ENCODE measurements at places on chromosomes 1 and 21. TPM values are rescaled to one million over a fixed set of nuclear protein-coding genes. Genes with fewer than 3 reads are reported as not detected.

- H3K27ac ChIP-seq, result peak overlapping the region; percentile 79
- no peak for DNase-seq
- no peaks in the 10 kb centered on the region for H3K27me3 ChIP-seq
- no peak overlapping the region for H3K4me3 ChIP-seq
These were observed 17.7 kb downstream of the PTPRC start for GRCh38 chr1:198656500-198656932.

DNA sequence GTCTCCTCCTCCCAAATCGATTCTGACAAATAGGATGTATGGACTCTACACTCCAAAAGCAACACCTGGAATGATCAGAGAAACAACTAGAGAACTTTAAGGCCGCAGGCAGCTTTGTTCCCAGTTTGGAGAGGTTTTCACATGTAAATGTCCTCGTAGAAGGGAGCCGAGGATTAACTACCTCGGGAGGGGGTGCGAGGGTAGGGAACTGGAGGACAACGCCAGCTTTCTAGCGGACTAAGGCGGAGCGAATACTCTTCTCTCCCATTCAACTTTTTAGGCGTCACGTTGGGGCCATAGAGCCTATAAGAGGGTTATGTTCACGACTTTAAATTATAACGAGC lies 1.2 kb downstream of the SCAF4 start:
- peak overlapping the region; percentile 81 for H3K27ac ChIP-seq
- DNase-seq, result no peak
- H3K4me3 ChIP-seq, result peak overlapping the region; percentile 86

Gene AMY1C
- not detected for total RNA-seq

DNA sequence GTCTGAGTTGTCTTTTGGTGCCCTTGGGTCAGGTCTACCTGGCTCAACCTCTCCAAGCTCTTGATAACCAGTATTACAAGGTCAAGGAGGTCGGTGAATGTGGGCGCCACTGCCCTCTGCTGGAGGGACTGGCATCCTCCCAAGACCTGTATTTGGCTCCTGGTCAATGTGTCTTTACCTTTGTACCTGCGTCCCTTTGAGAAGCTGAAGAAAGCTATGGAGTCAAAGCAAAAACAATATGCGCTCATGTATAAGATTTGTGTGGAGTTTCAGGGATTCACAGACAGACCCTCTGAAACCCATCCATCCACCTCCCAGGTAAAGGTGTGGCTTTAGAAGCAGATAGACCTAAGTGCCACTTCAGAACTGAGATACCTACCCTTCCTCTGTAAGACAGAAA lies 61.8 kb upstream of the NBL1 start:
- H3K4me3 ChIP-seq, result no peak overlapping the region
- H3K27me3 ChIP-seq, result peaks cover 9% of the 10 kb centered on the region
- H3K36me3 ChIP-seq, result no peaks in the 10 kb centered on the region
- no peak for DNase-seq
- H3K27ac ChIP-seq, result no peak overlapping the region
- H3K4me1 ChIP-seq, result no peaks in the 10 kb centered on the region

GRCh38 chr21:30839304-30839703 lies 9.7 kb upstream of the KRTAP7-1 start:
- H3K27ac ChIP-seq, result no peak overlapping the region
- H3K27me3 ChIP-seq, result no peaks in the 10 kb centered on the region
- H3K4me1 ChIP-seq, result no peaks in the 10 kb centered on the region
- H3K36me3 ChIP-seq, result no peaks in the 10 kb centered on the region
- DNase-seq, result no peak

Gene IQCC
- 3.0 TPM for total RNA-seq

DNA sequence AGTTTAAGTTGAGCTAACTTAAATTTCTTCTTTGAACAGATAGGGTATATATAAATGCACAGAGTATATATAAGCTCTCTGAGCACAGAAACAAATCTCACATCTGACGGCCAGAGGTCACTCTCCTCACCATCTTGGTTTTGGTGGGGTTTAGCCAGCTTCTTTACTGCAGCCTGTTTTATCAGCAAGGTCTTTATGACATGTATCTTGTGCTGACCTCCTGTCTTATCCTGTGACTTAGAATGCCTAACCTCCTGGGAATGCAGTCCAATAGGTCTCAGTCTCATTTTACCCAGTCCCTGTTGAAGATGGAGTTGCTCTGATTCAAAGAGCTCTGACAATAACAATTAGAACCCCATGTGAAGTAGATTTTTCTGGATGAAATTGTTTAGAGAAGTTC lies 1.6 kb upstream of the MOV10 start:
- peaks cover 40% of the 10 kb centered on the region for H3K4me1 ChIP-seq
- H3K27me3 ChIP-seq, result no peaks in the 10 kb centered on the region
- no peak overlapping the region for H3K4me3 ChIP-seq

Gene NLRP3
- total RNA-seq, result 0.16 TPM

DNA sequence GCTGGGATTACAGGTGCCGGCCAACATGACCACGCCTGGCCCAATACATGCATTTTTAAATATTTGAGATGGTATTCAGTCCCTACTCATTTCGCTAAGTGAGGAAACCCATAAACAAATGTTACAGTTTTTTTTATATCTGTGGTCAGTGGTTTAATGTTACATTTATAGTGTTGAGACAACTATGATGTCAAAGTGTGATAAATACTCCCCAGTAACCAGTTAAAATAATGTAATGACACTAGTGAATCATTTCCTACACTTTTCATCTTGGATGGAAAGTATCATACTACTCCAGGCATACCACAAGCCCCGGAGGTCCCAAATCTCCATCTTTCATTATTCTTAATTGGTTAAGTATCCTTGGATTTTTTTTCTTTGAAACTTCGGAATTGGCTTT lies 87.5 kb upstream of the KIF26B start:
- H3K27ac ChIP-seq, result no peak overlapping the region
- no peaks in the 10 kb centered on the region for H3K27me3 ChIP-seq
- H3K4me3 ChIP-seq, result no peak overlapping the region
- H3K36me3 ChIP-seq, result peaks cover 2% of the 10 kb centered on the region

Gene RGS13
- not detected for total RNA-seq

DNA sequence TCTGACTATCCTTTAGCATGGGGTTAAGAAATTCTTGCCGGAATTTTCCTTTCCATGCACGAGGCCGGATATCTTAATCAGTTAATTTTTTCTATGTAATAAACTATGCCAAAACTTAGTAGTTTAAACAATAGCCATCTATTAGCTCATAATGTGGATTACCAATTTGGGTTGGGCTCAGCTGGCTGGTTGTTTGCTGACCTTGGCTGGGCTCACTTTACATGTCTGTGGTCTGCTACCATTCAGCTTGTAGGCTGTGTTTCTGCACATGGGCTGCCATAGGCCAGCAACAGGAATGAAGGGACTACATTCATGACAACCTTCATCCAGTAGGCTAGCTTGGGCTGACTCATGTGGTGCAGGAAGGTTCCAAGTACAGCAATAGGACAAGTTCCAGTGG lies 56.0 kb upstream of the NTPCR start:
- H3K27ac ChIP-seq, result no peak overlapping the region
- H3K36me3 ChIP-seq, result no peaks in the 10 kb centered on the region
- peaks cover 3% of the 10 kb centered on the region for H3K27me3 ChIP-seq

Gene TMPRSS3
- total RNA-seq, result not detected

DNA sequence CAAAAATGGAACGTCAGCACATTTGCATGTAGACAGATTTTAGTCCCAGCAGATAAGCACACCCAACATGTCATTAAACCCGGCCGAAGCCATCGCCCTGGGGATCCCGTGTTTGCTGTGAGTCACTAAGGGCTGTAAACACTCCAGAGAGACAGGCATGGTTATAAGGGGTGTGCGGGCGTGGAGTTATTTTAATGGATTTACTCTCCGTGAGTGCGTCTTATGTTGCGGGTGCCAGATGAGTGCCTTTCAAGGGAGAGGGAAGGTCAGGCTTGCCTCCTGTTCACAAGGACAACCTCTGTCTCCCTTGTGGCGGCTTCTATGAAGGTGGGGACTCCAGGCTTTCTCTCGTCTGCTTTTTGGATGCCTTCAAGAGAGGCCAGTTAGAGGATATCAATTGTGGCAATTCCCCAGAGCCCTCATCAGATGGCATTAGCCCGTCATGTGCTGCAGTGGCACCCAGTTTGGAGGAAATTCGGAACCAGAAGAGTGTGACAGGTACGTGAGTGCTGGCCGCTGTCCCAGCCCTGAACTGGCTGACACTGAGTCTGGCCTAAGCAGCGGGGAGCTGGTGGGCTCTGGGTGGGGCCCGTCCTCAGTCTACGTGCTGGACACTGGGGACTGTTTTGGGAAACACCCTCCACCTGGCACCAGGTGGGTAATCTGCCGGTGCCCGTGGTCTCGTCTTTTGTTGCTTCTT lies 223.8 kb upstream of the TMEM51 start:
- peak overlapping the region; percentile 65 for H3K27ac ChIP-seq
- H3K4me3 ChIP-seq, result no peak overlapping the region
- H3K27me3 ChIP-seq, result no peaks in the 10 kb centered on the region
- peaks cover 4% of the 10 kb centered on the region for H3K36me3 ChIP-seq
- peaks cover 61% of the 10 kb centered on the region for H3K4me1 ChIP-seq

Gene BTBD8
- total RNA-seq, result 1.9 TPM

Gene SFN
- total RNA-seq, result not detected

Gene EDN2
- total RNA-seq, result not detected

Gene CACNA1E
- not detected for total RNA-seq

- no peak overlapping the region for H3K27ac ChIP-seq
- H3K27me3 ChIP-seq, result no peaks in the 10 kb centered on the region
- H3K4me1 ChIP-seq, result peaks cover 2% of the 10 kb centered on the region
- no peak overlapping the region for H3K4me3 ChIP-seq
- no peak for DNase-seq
- no peaks in the 10 kb centered on the region for H3K36me3 ChIP-seq
These were observed 551.5 kb downstream of the LMO4 start for GRCh38 chr1:87880098-87880760.

GRCh38 chr1:158962983-158963382 lies 31.6 kb downstream of the PYHIN1 start:
- H3K27me3 ChIP-seq, result peaks cover 26% of the 10 kb centered on the region
- DNase-seq, result no peak
- H3K36me3 ChIP-seq, result no peaks in the 10 kb centered on the region
- no peaks in the 10 kb centered on the region for H3K4me1 ChIP-seq
- no peak overlapping the region for H3K27ac ChIP-seq
- no peak overlapping the region for H3K4me3 ChIP-seq

DNA sequence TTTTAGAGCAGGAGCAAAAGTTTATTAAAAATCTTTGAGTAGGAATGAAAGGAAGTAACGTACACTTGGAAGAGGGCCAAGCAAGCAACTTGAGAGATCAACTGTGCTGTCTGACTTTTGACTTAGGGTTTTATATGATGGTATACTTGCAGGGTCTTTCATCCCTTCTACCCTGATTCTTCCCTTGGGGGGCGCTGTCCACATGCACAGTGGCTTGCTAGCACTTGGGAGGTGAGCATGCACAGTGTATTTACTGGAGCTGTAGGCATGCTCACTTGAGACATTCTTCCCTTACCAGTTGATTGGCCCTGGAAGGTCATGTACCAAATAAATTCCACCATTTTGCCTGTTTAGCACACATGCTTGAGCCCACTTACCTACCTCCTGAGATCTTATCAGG lies 1001.3 kb upstream of the ADGRL2 start:
- H3K4me1 ChIP-seq, result peaks cover 5% of the 10 kb centered on the region
- H3K27me3 ChIP-seq, result no peaks in the 10 kb centered on the region
- DNase-seq, result no peak
- H3K27ac ChIP-seq, result no peak overlapping the region

GRCh38 chr21:44889625-44890337 lies 16.3 kb upstream of the PTTG1IP start:
- no peak overlapping the region for H3K27ac ChIP-seq
- H3K4me1 ChIP-seq, result no peaks in the 10 kb centered on the region
- peaks cover 7% of the 10 kb centered on the region for H3K27me3 ChIP-seq
- no peaks in the 10 kb centered on the region for H3K36me3 ChIP-seq

Gene TRABD2B
- total RNA-seq, result not detected

Gene TNFRSF14
- total RNA-seq, result 6.5 TPM

Gene C1QC
- not detected for total RNA-seq

Gene NPR1
- 0.16 TPM for total RNA-seq

Gene RIPK4
- total RNA-seq, result 2.4 TPM

Gene PDC
- total RNA-seq, result not detected

Gene MYBPH
- not detected for total RNA-seq
